ENCODE measurements at places on chromosomes 16 and 17.

DNA sequence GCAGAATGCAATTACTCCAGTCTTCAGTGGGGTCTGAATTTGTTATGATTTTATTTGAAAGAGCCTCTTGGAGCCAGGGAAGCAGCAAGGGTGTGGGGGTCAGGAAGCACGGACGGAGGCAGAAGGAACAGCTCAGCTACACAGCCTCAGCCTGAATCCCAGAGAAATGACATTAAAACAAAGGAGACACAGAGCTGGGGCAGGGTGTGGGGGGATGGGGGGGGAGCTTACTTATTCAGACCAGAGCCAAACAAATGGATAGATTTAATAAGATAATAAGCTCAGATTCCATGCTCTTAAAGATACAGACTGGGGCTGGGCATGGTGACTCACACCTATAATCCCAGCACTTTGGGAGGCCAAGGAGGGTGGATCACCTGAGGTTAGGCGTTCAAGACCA, 195.3 kb downstream of the ZNF423 start:
- DNase-seq: no peak

DNA sequence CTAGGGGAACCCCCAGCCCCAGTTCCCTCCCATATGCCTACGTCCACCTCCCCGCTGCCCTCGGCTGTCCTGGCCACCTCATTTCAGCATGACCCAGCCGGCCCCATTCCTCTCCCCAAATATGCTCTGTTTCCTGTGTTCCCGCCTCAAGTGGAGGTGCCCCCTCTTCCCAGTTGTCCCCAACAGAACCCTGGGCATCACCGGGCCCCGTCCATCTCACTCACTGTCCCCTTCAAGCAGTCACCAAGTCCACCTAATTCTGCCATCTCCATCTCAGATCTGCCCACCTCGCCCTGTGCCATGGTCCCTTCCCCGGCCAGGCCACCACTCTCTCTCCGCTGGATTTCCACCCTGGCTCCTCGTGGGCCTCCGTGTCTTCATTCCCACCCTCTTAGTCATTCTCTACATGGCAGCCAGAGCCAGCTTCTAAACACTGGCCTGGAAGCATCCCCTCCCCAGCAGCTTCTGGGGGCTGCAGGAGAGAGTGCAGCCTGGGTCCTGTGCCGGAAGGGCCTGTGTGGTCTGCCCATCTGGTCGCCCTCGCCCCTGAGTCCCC, 12.8 kb downstream of the CDK3 start:
- no peak for DNase-seq

GRCh38 chr17:45429339-45430005, 3.2 kb downstream of the ARHGAP27 start:
- DNase-seq: no peak

- no peak for DNase-seq
These were observed 387.1 kb downstream of the XYLT1 start for GRCh38 chr16:17083628-17084027.

DNA sequence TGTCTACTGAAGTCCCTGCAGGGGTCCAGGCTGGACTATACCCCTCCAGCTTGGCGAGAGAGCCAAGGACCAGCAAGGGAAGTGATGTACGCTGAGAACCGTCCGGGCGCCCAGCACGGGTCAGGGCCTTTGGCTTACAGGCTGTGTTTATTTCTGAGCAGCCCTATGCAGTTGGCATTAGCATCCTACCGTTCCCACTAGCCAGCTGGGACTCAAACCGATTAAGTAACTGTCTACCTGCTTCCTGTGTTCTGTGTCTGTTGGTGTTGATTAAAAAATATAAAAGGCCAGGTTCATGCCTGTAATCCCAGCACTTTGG, 73.8 kb downstream of the CMIP start:
- DNase-seq: no peak

- DNase-seq: no peak
These were observed 773 bp downstream of the CENPX start for GRCh38 chr17:82021900-82022309.
